ENCODE measurements at places on chromosomes 5 and 9.

DNA sequence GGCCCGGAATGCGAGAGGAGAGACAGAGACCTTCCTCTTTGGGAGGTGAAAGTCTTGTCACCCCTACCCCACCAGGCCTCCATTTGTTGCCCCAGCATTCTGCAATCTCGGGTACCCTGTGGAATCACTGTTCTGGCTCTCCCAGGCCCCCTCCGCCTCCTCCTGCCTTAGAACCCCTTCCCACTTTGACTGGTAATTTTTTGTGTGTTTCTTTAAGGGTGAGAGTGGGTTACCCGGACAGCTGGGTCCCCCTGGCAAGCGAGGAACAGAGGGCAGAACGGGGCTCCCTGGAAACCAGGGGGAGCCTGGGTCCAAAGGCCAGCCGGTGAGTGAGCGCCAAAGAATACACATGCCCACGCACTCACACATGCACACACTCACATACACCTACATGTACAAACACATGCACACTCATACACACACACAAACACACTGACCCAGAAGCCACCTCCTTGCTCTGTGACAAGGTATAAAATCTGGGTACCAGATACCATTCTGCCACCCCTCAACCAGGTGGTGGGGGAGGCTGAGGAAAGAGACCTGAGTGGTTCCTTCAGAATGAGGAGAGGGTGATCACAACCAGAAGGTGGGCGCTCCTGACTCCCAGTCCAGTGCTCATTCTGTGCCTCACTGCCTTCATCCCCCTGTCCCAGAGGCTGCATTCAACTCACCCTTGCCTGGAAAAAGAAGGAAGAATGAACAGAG lies 30.9 kb upstream of the ORM1 start:
- no peak overlapping the region for H3K27ac ChIP-seq
- H3K36me3 ChIP-seq = peaks cover 4% of the 10 kb centered on the region
- peaks cover 2% of the 10 kb centered on the region for H3K4me1 ChIP-seq
- peak; percentile 5 for DNase-seq
- no peak overlapping the region for H3K4me3 ChIP-seq
- H3K27me3 ChIP-seq = peaks cover 3% of the 10 kb centered on the region

DNA sequence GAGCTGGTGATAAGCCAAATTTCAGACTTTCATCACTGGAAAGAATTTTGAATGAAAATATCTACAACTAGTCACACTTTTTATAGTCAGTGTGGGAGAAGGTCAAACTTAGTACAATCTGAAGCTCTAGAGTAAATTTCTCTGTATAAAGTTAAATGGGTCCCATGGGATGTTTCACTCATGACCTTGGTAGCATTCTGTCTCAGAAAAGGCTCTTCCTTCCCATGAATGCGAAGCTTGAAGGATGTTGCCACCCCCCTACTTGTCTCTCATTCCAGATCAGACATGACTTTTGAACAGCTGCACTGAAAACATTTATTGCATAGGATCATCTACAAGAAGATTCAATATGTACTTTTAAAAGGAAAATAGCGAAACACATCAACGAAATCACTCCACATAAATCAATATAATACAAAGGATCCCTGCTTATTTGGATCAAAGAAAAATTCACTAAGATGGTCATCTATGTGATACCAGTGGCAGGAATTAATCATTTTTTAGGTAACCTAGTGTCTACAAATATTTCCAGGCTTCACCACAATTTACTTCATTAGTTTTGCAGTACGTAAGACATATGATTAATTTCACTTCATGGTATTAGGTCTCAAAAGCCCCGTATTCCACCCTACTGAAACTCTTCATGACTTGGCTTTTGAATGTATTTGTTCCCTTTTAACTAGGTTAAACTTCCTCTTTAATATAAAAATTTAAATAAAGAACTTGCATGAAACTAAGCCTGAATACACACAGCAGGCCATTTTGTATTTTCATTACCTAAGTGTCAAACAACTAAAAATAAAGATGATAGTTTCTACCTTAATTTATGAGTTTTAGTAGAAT lies 4.4 kb downstream of the ST8SIA4 start:
- H3K27ac ChIP-seq = peak overlapping the region; percentile 99
- peaks cover 57% of the 10 kb centered on the region for H3K4me1 ChIP-seq
- DNase-seq = no peak
- no peaks in the 10 kb centered on the region for H3K27me3 ChIP-seq

DNA sequence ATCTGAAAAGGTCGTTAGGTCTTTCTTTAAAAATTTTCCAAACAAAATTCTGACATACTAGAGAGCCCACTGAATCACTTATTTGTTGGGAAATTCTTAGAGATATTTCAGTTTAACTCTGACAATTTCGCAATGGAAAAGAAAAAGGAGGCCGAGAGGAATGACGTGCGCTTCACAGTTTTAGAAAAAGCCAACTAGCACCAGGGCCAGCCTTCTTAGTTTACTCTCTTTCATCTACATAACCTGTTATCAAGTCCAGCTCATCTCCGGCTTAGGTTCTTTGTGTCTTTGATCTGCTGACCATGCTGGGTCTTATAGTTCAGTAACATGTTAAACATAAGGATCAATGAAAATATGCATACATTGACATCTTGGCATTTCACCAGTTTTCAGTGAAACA lies 201.7 kb upstream of the TAS2R1 start:
- no peaks in the 10 kb centered on the region for H3K36me3 ChIP-seq
- no peaks in the 10 kb centered on the region for H3K27me3 ChIP-seq
- no peak overlapping the region for H3K4me3 ChIP-seq
- DNase-seq = no peak

- no peaks in the 10 kb centered on the region for H3K36me3 ChIP-seq
- H3K27me3 ChIP-seq = peaks cover 11% of the 10 kb centered on the region
Observed at GRCh38 chr5:132274050-132274792, 16.7 kb downstream of the PDLIM4 start.

DNA sequence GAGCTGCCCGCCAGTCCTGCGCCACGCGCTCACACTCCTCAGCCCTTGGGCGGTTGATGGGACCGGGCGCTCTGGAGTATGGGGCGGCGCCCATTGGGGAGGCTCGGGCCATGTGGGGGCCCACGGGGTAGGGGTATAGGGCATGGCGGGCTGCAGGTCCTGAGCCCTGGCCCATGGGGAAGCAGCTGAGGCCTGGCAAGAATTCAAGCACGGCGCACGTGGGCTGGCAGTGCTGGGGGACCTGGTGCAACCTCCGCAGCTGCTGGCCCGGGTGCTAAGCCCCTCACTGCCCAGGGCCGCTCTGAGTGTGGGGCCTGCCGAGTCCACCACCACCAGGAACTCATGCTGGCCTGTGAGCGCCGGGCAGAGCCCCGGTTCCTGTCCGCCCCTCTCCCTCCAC lies 229.6 kb upstream of the ZNF608 start:
- H3K4me1 ChIP-seq = peaks cover 36% of the 10 kb centered on the region
- no peaks in the 10 kb centered on the region for H3K27me3 ChIP-seq
- no peak overlapping the region for H3K4me3 ChIP-seq
- no peak for DNase-seq
- H3K36me3 ChIP-seq = no peaks in the 10 kb centered on the region

GRCh38 chr5:1523480-1523792 lies 324 bp downstream of the LPCAT1 start:
- DNase-seq = no peak
- peaks cover 32% of the 10 kb centered on the region for H3K36me3 ChIP-seq
- H3K27me3 ChIP-seq = no peaks in the 10 kb centered on the region
- H3K4me1 ChIP-seq = peaks cover 60% of the 10 kb centered on the region
- H3K27ac ChIP-seq = no peak overlapping the region

- DNase-seq = no peak
- H3K27me3 ChIP-seq = no peaks in the 10 kb centered on the region
- no peaks in the 10 kb centered on the region for H3K36me3 ChIP-seq
- no peaks in the 10 kb centered on the region for H3K4me1 ChIP-seq
- H3K4me3 ChIP-seq = no peak overlapping the region
Observed at GRCh38 chr5:90830058-90830457, 271.5 kb downstream of the ADGRV1 start.

GRCh38 chr9:136669791-136670464 lies 7.2 kb downstream of the EGFL7 start:
- H3K27ac ChIP-seq = no peak overlapping the region
- peaks cover 11% of the 10 kb centered on the region for H3K36me3 ChIP-seq
- no peak overlapping the region for H3K4me3 ChIP-seq
- H3K27me3 ChIP-seq = peaks cover 9% of the 10 kb centered on the region
- DNase-seq = no peak

DNA sequence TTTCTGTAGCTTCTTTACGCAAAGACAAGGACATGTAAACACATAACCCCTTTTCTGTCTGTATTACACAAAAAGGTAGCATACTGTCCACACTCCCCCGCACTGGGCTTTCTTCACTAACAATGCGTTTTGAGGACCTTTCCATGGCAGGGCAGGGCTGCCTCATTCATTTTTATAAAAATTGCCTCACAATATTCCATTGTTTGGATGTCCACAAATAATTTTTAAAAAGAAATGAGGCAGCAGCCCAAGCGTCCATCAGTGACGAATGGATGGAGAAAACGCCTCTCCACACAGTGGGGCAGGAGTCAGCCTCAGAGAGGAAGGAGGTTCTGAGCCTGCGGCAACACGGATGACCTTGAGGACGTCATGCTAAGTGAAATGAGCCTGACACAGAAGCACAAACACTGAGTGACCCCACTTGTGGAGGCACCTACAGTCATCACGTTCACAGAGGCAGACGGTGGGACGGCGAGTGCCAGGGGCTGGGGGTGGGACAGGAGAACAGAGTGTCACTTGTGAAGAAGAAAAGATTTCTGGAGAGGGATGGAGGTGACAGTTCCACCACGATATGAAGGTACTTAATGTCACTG lies 67.8 kb downstream of the RASGEF1C start:
- no peak overlapping the region for H3K27ac ChIP-seq
- no peaks in the 10 kb centered on the region for H3K36me3 ChIP-seq
- no peak for DNase-seq
- no peak overlapping the region for H3K4me3 ChIP-seq

GRCh38 chr5:115816226-115817081 lies at the start of gene CDO1:
Gene CDO1 (minus strand): TSS chr5:115816659. CDS start chr5:115816397, 262 bp downstream.
- H3K27ac ChIP-seq = peak within 1 kb of the TSS; percentile 22
- peaks cover 49% of the 10 kb centered on the region for H3K27me3 ChIP-seq
- no peaks in the 10 kb centered on the region for H3K36me3 ChIP-seq
- peak within 1 kb of the TSS; percentile 81 for H3K4me3 ChIP-seq

- H3K4me3 ChIP-seq = no peak overlapping the region
- H3K4me1 ChIP-seq = no peaks in the 10 kb centered on the region
- DNase-seq = no peak
- no peaks in the 10 kb centered on the region for H3K36me3 ChIP-seq
- peaks cover 2% of the 10 kb centered on the region for H3K27me3 ChIP-seq
Observed at GRCh38 chr5:39478863-39479262, 54.1 kb upstream of the DAB2 start.

DNA sequence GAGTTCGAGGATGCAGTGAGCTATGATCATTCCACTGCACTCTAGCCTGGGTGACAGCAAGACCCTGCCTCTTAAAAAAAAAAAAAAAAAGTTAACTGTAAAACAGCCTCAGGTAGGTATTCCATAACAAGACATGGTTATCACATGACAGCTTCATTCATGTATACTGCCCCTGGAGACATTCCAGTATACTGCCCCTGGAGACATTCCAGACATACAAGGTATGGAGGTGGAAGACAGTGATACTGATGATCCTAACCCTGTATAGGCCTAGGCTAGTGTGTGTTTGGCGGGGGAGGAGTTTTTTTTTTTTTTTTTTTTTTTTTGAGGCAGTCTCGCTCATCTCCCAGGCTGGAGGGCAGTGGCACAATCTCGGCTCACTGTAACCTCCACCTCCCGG lies 105.5 kb downstream of the RICTOR start:
- no peak overlapping the region for H3K4me3 ChIP-seq
- no peaks in the 10 kb centered on the region for H3K27me3 ChIP-seq
- peaks cover 50% of the 10 kb centered on the region for H3K36me3 ChIP-seq
- no peak for DNase-seq

DNA sequence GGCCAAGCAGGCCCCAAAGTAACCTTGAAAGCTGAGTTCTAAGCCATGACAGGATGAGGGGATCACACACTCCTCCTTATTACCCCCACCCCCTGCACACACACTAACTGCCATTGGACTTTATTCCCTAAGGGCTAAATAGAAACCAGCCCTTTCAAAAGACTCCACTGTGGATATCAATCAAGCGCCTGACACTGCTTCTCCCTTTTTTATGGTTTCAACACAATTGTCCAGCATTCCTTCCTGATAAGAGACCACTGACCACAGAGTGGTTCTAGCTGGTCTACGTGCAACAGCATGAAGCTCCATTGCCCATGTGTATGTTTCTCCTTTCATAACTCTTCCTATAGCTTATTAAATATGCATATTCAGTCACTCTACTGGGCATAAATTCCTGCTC lies 34.7 kb downstream of the PAEP start:
- no peak for DNase-seq
- no peak overlapping the region for H3K4me3 ChIP-seq
- H3K27me3 ChIP-seq = peaks cover 13% of the 10 kb centered on the region
- H3K27ac ChIP-seq = no peak overlapping the region

- H3K27me3 ChIP-seq = peaks cover 29% of the 10 kb centered on the region
- H3K27ac ChIP-seq = no peak overlapping the region
- H3K4me1 ChIP-seq = peaks cover 19% of the 10 kb centered on the region
- H3K4me3 ChIP-seq = peak overlapping the region; percentile 38
Observed at GRCh38 chr9:137296670-137297664, 5.1 kb downstream of the NRARP start.

GRCh38 chr9:37511016-37512010 lies 25.6 kb downstream of the POLR1E start:
- H3K27me3 ChIP-seq = no peaks in the 10 kb centered on the region
- H3K4me1 ChIP-seq = peaks cover 8% of the 10 kb centered on the region
- H3K27ac ChIP-seq = no peak overlapping the region
- H3K4me3 ChIP-seq = no peak overlapping the region
- H3K36me3 ChIP-seq = peaks cover 65% of the 10 kb centered on the region
- DNase-seq = no peak

DNA sequence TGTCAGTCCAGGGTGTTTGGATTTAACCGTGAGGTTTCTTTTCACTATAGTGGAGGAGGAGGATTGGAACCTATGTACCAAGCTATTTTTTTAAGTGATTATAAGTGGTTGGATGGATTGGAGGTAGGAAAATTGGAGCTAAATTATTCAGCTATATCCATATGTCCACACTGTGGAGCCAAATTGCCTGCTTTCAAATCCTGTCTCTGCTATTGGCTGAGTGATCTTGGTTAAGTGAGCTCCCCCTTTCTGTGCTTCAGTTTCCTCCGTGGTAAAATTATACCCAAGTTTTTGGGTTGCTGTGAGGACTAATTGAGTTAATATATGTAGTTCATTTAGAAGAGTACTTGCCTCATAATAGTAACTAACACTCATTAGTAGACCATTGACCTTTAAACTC lies 2.5 kb downstream of the CENPP start:
- no peak for DNase-seq
- no peak overlapping the region for H3K27ac ChIP-seq
- peaks cover 27% of the 10 kb centered on the region for H3K4me1 ChIP-seq
- no peak overlapping the region for H3K4me3 ChIP-seq

- no peaks in the 10 kb centered on the region for H3K36me3 ChIP-seq
- no peak overlapping the region for H3K4me3 ChIP-seq
- H3K4me1 ChIP-seq = peaks cover 3% of the 10 kb centered on the region
- DNase-seq = no peak
Observed at GRCh38 chr9:3879315-3879714, 353.5 kb upstream of the RFX3 start.
